ENCODE measurements at places on chromosomes 2 and 18. TPM values are rescaled to one million over a fixed set of nuclear protein-coding genes. Genes with fewer than 3 reads are reported as not detected.

- DNase-seq, result no peak
Measured at GRCh38 chr2:26523750-26524149, 45.8 kb upstream of the OTOF start.

The EFHD1 gene
- 24.3 TPM for total RNA-seq

GRCh38 chr2:62118160-62118559, 77.8 kb upstream of the B3GNT2 start:
- DNase-seq, result no peak

- no peak for DNase-seq
Measured at GRCh38 chr18:29779096-29779495, 1263.4 kb downstream of the DSC3 start.

The CXCR1 gene
- total RNA-seq, result 0.54 TPM

DNA sequence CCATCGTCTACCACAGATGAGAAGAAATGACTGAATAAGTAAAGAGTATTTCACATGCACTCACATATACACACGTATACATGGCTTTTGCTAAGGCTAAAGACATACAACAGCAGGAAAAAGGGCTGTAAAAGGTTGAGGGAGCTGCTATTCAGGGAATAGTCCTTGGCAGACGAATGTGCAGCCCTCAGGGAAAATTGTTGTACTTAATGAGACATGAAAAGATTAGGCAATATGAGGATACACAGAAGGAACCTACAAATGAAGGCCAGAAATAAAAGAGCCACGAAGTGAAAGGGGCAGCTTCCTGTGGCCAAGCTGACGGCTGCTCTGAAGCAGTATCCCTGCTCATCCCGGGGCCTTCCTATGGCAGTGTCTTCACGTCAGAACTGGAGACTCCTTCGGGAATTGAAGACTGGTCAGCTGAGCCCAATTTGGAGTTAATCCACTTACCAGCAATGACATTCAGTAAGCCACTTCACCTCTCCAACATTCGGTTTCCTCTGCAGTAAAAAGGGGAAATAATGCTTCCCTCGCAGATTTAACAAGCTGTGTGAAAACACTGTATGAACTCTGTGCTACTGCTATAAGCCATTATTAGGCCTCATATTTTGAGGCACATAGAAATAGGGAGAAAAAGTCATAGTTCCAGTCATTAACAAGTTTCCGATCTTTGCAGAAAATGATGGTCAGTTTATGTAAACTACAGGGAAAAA, 221.8 kb downstream of the STK39 start:
- DNase-seq, result no peak

GRCh38 chr2:120436885-120437603, 91.1 kb downstream of the INHBB start:
- no peak for DNase-seq

DNA sequence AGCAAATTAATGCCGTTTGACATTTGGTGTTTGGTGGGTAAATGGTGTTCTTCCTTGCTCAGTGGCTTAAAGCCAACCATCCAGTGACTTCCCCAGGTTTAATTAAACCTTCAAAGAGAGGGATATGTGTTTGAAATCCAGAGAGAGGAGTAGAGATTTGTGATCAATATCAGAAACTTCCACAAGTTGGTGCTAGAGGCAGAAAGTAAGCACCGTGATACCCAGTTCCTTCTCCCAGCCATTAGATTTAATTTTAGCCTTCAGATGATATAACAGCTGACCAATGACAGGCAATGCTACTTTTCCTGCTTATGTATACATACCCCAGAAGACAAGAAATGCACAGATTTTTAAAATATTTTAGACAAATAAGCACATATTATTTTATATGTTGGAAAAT, 398.5 kb downstream of the CDH2 start:
- no peak for DNase-seq

Data from Right ventricle myocardium superior (tissue), 1 donor.